ENCODE measurements at places on chromosomes 1 and 21. TPM values are rescaled to one million over a fixed set of nuclear protein-coding genes. Genes with fewer than 3 reads are reported as not detected.

HMGCL gene
- total RNA-seq = 57.6 TPM

BTG3 gene
- 15.5 TPM for total RNA-seq

MIXL1 gene
- total RNA-seq = not detected

CATSPER4 gene
- not detected for total RNA-seq

HEYL gene
- 8.5 TPM for total RNA-seq

IFI44 gene
- total RNA-seq = 22.7 TPM

RNU1-3 gene
- total RNA-seq = 1,358 TPM

MX1 gene
- 35.1 TPM for total RNA-seq

MYOG gene
- not detected for total RNA-seq

RAB7B gene
- total RNA-seq = 18.7 TPM

KISS1 gene
- not detected for total RNA-seq

FAM163A gene
- 5.1 TPM for total RNA-seq

APCS gene
- total RNA-seq = 54.7 TPM

LCE2B gene
- total RNA-seq = not detected

PRPF38B gene
- 35.3 TPM for total RNA-seq

PGBD2 gene
- 16.9 TPM for total RNA-seq

DNM3 gene
- 2.8 TPM for total RNA-seq

CD84 gene
- total RNA-seq = 11.9 TPM

IPO9 gene
- total RNA-seq = 35.0 TPM

HUNK gene
- total RNA-seq = 4.0 TPM

GPA33 gene
- 1.4 TPM for total RNA-seq

RGS2 gene
- 59.7 TPM for total RNA-seq

FCMR gene
- 8.0 TPM for total RNA-seq

OR2L3 gene
- total RNA-seq = not detected

PIK3R3 gene
- total RNA-seq = 22.0 TPM

SPRR2F gene
- not detected for total RNA-seq

KRTAP19-5 gene
- total RNA-seq = not detected

IFNGR2 gene
- 61.3 TPM for total RNA-seq

UBL4B gene
- total RNA-seq = not detected

FAM78B gene
- total RNA-seq = 2.6 TPM

PROK1 gene
- 0.40 TPM for total RNA-seq

ZNF695 gene
- total RNA-seq = 0.06 TPM

RBM11 gene
- total RNA-seq = 0.83 TPM

LMX1A gene
- 0.12 TPM for total RNA-seq

SELENBP1 gene
- total RNA-seq = 180 TPM

RHBDL2 gene
- total RNA-seq = 5.6 TPM

CA14 gene
- 2.4 TPM for total RNA-seq
